Left ventricle myocardium inferior (tissue), 1 donor: ENCODE measurements at places on chromosomes 6 and 20.

- H3K4me3 ChIP-seq: no peak overlapping the region
- no peaks in the 10 kb centered on the region for H3K27me3 ChIP-seq
- H3K4me1 ChIP-seq: peaks cover 10% of the 10 kb centered on the region
- H3K27ac ChIP-seq: no peak overlapping the region
- peaks cover 14% of the 10 kb centered on the region for H3K36me3 ChIP-seq
Measured at GRCh38 chr6:79031821-79032590, 46.0 kb downstream of the PHIP start.

GRCh38 chr6:53794137-53794719 is 577 bp upstream of the LRRC1 start:
- peak overlapping the region; percentile 83 for H3K27ac ChIP-seq
- peaks cover 37% of the 10 kb centered on the region for H3K4me1 ChIP-seq
- no peaks in the 10 kb centered on the region for H3K36me3 ChIP-seq
- H3K4me3 ChIP-seq: peak overlapping the region; percentile 88
- H3K27me3 ChIP-seq: no peaks in the 10 kb centered on the region

DNA sequence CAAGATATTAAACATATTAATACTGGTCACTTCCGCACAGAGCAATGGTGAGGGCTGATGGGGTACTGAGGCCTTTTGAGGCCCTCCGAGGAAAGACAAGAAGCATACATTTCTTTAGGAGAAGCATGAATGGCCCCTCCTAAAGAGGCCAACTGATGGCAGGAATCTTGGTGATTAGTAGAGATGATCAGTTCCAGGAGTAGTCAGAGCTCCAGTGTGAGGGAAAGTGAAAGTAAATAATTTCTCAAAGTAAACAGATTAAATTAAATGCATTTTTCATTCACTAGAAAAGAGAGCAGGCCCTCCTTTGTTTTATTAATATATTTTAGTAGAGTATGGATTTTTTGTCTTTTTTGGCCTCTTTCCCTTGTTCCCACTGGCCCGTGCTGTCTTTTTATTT is 38.2 kb downstream of the NOX3 start:
- no peaks in the 10 kb centered on the region for H3K27me3 ChIP-seq
- DNase-seq: no peak
- no peak overlapping the region for H3K27ac ChIP-seq
- H3K4me1 ChIP-seq: peaks cover 13% of the 10 kb centered on the region

DNA sequence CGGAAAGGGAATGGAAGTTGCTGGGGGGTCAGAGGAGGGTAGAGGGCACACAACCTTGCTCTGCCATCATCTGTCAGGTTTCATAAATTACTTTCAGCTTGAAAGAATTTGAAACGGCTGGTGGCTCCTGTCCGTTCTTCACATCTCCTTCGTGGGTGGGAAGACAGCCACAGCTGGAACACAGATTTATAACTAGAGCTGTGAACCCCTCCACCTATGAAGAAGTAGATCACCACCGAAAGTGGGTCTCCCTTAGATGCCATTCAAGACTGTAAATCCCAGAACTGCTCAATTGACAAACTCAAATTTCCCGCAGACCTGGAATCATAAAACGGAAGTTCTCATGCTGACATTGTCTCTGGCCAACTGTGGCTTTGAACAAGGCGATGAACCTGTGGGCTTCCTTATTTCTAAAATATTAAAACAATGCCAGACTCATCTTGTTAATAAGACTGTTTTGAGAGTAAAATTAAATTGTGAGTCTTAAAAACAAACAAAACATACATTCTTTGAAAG is 65.3 kb downstream of the BTBD3 start:
- no peak overlapping the region for H3K4me3 ChIP-seq
- DNase-seq: no peak
- H3K36me3 ChIP-seq: no peaks in the 10 kb centered on the region
- H3K27ac ChIP-seq: no peak overlapping the region

GRCh38 chr6:63261820-63262219 is 50.6 kb downstream of the FKBP1C start:
- no peaks in the 10 kb centered on the region for H3K4me1 ChIP-seq
- no peaks in the 10 kb centered on the region for H3K27me3 ChIP-seq
- no peaks in the 10 kb centered on the region for H3K36me3 ChIP-seq
- DNase-seq: no peak
- no peak overlapping the region for H3K27ac ChIP-seq

GRCh38 chr6:69622230-69622629 is 174.6 kb downstream of the LMBRD1 start:
- DNase-seq: no peak
- no peak overlapping the region for H3K27ac ChIP-seq
- peaks cover 5% of the 10 kb centered on the region for H3K27me3 ChIP-seq
- H3K4me3 ChIP-seq: no peak overlapping the region
- no peaks in the 10 kb centered on the region for H3K4me1 ChIP-seq

GRCh38 chr20:41382791-41383305 is 16.2 kb upstream of the EMILIN3 start:
- no peak for DNase-seq
- no peaks in the 10 kb centered on the region for H3K36me3 ChIP-seq
- H3K4me1 ChIP-seq: peaks cover 17% of the 10 kb centered on the region
- no peak overlapping the region for H3K4me3 ChIP-seq
- peak overlapping the region; percentile 44 for H3K27ac ChIP-seq
